Stimulated activated CD8-positive, alpha-beta memory T cell treated with anti-CD3 and anti-CD28 coated beads, Interleukin-4, amount 100 ng/mL, for 4 hours (primary cell): ENCODE measurements at places on chromosomes 16 and 17.

GRCh38 chr16:89094252-89094879 lies 714 bp downstream of the ACSF3 start:
- DNase-seq: no peak

- DNase-seq: no peak
Observed at GRCh38 chr16:86609661-86610060, 31.3 kb downstream of the FOXL1 start.

DNA sequence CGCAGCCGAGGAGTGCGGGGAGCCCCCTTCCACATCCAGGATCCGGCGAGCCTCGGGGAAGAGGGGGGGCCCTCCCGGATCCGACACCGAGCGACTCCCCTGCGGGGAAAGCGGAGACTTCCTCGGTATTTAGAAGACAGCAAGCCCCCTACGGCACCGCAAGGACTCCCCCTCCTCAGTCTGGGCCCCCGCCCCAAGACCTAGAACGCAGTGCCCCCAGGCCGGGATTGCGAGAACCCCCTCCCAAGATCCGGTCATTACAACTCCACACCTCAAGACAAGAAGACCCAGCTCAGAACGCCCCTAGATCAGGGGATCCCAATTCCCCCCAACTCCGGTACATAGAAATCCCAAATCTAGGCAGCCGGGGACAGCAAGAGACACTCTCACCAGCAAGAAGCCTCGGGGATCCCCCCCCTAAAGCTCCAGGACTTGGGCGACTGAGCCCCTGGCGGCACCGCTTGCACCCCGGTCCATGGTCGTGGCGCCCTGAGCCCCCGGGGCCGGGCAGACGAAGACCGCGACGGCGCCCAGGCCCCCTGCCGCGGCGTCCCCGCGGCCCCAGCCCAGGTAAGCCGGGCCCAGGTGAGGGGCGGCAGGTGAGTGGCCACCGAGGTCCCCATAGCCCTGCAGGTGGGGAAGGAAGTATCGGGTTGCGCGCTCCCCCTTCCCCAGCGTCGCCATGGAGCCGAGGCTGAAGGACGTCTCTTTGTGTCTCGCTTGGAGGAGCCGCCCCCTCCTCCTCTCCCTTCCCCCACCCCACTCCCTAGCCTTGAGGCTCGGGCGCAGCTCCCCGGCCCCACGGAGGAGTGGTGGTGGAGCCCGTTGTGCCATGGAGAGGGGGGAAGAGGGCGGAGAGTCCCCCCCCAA lies 641 bp downstream of the SBK1 start:
- DNase-seq: no peak

DNA sequence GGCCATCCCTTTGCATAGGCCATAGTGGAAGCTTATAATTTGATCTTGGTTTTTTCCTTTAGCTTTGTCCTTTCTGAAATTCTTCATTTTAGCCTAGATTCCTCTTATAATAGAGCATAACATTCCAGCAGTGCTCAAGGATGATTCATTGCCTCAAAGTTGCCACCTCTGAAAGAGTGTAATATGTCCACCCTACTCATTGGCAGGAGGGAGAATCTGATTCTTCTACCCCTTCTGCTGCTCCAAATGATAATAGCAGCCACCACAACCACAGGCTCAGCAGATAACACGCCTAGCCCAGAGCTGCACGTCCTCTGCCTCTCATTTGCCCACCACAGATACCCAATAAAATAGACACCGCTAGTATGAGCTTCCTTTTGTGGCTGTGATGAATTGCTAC lies 337.4 kb upstream of the HSBP1 start:
- DNase-seq: no peak

DNA sequence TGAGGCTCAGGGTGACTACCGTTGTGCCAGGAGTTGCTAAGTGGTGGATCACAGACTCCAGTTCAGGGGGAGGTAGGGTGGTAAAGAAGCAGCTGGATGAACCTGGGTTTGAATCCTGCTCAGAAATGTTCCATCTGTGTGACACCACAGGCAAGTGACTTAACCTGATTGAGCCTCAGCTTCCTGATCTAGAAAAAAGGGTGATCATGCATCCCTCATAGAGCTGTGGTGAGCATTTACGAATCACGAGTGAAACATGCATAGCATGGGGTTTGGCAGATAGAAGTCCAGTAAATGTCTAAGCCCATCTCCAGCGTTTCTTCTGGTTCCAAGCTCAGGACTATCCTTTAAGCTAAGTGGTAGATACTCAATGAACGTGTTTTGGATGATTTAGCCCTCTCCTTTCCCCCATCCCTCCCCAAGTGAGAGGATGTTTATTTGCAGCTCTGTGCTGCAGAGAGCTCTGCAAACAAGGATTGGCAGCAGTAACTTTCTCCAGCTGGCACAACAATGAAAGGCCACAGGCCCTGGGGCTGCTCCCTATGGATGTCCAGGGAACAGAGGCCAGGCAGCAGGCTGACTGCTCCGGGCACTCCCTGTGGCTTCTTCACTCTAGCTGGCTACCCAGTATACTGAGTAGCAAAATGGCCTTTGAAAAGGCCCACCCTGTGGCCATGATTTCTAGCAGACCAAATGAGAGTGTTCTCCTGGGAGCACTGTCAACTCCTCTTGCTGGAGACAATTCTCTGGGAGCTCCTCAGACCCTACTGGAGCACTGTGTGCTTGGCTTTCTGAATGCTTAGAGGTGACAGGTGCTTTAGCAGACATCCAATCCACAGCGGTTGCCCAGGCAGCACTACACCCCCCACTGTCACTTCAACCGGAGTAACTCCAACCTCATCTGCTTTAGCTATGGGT lies 21.3 kb downstream of the CA4 start:
- no peak for DNase-seq
